ENCODE measurements at places on chromosomes 5 and 9.

- no peak for DNase-seq
Observed at GRCh38 chr5:172045315-172045632, 38.8 kb upstream of the FBXW11 start.

GRCh38 chr5:14534773-14535172 lies 46.8 kb upstream of the OTULINL start:
- no peak for DNase-seq

GRCh38 chr5:61342071-61342501 lies 10.0 kb downstream of the ZSWIM6 start:
- no peak for DNase-seq

DNA sequence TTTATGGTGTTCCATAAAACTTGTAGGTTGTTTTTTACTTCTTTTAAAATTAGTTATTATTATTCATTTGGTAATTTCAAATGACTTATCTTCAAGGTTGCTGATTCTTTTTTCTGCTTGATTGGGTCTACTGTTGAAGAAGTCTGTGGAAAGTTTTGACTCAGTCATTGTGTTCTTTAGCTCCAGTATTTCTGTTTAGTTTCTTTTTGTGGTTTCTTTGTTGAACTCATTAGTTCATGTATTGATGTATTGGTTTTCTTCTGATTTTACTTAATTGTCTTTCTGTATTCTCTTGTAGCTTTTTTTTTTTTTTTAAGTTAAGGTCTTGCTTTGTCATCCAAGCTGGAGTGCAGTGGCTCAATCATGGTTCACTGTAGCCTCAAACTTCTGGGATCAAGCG lies 345.4 kb upstream of the MEF2C start:
- DNase-seq, result no peak

DNA sequence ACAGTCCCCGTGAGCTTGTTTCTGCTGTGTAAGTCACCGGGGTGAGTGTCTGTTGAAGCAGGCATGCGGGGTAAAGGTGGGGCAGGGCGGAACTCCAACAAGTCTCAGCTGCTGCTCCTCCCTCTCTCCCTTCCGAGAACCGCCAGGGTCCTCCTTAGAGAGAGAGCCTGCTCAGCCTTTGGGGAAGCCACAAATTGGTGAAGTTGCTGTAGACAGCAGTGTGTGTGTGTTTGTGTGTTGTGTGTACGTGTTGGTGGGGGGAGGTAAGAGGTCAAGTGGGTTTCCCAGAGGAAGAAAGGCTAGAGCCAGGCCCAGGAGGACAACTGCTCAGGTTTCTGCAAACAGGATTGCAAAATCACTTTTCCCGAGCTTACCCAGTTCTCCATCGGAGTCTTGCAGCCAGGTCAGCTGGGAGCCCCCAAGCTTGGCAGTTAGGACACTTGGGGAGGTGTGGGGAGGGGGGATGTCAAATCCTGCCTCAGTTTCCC lies 38.9 kb upstream of the DAB2IP start:
- no peak for DNase-seq

DNA sequence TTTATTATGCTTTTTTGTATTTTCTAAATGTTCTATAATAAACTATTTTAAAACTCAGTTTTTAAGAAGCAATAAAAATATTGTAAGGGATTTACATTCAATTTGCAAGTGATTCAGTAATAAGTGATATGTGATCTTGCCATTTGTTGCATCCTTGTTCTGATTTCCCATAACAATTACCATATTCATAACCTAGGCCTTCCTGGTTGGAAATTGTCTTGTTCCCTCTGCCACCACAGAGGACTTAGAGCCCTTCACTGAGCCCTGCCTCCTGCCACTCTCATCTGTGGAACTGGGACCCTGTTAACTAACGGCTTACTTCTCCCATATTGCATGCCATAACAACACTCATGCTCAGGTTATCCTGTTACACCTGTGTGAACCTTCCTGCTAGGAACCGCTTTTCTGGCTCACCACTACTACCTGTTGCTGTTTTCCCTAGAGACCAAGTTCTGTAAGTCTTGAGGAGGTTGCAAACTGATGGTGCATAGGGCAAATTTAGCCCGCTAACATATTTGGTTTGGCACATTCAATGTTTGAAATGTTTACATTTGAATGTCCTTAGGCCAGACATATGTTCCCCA lies 32.9 kb upstream of the DTWD2 start:
- DNase-seq, result no peak

GRCh38 chr5:35672995-35673394 lies 55.3 kb downstream of the SPEF2 start:
- no peak for DNase-seq
